ENCODE measurements at places on chromosomes 11 and 22. TPM values are rescaled to one million over a fixed set of nuclear protein-coding genes. Genes with fewer than 3 reads are reported as not detected.
A peak's percentile ranks its signal among the peaks of the same experiment; 100 is the strongest.

MGAT3 gene
- 0.64 TPM for total RNA-seq

OR56B4 gene
- total RNA-seq, result not detected

NPTXR gene
- total RNA-seq, result 0.64 TPM

SCYL1 gene
- 125 TPM for total RNA-seq

BRSK2 gene
- under 0.01 TPM for total RNA-seq

P2RY2 gene
- not detected for total RNA-seq

CHRNA10 gene
- total RNA-seq, result 0.97 TPM

CDHR5 gene
- total RNA-seq, result not detected

ZBTB44 gene
- total RNA-seq, result 41.5 TPM

RTN4R gene
- 1.3 TPM for total RNA-seq

TSGA10IP gene
- not detected for total RNA-seq

C22orf15 gene
- 1.6 TPM for total RNA-seq

EP300 gene
- total RNA-seq, result 73.8 TPM

ELF5 gene
- total RNA-seq, result under 0.01 TPM

ZBTB16 gene
- 0.32 TPM for total RNA-seq

CPT1B gene
- 3.9 TPM for total RNA-seq

SUSD2 gene
- total RNA-seq, result 0.64 TPM

GRCh38 chr22:27537501-27537900 is 264.1 kb downstream of the MN1 start:
- peak; percentile 38 for DNase-seq

- no peak for DNase-seq
These were observed 940.9 kb downstream of the BRD1 start for GRCh38 chr22:48886604-48887393.

DNA sequence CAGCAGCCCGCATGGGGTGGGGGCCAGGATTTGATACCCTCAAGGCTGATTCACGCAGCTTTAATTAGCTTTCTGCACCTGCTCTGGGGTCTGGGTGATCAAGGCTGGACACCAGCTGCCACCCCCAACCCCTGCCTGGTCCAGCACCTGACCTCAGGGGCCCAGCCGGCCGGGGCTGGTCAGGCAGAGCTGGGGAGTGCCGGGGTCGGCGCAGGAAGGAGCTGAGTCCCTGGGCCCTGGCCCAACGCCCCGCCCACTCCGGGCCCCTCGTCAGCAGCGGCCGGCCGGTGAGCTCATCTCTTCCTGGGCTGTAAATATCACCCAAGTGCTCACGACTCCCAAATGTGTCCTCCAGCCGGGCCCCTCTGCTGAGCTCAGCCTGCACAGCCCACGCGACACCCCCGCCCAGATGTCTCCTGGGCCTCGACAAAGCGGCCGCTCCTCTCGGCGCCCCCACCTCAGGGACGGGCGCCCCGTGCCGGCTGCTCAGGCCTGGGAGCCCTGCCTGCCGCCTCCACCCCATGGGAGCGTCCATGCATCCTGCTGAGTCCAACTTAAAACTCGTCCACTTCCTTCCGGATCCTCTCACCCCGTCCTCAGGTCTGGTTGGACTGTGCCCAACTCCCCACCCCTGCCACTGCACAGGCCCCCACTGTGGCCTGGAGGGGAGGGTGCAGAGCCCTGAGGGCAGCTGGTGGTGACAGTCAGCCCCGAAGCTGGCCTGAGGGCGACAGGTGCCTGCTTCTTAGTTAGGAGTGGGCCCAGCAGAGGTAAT is 29.0 kb downstream of the RTN4R start:
- DNase-seq, result peak; percentile 26

DNA sequence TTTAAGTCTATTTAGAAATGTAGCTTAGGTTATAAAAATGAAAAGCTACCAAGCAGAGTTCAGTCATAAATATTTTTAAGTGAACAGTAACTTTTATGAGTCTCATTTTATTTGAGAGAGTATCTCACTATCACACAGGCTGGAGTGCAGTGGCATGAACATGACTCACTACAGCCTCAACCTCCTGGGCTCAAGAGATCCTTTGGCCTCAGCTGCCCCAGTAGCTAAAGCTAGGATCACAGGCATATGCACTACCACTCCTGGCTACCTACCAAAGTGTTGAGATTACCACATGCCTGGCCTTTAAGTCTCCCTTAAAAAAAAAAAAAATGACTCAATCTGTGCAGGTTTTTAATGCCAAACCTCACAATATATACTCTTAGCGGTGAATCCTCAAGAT is 34.7 kb upstream of the CLNS1A start:
- peak; percentile 98 for DNase-seq

DNA sequence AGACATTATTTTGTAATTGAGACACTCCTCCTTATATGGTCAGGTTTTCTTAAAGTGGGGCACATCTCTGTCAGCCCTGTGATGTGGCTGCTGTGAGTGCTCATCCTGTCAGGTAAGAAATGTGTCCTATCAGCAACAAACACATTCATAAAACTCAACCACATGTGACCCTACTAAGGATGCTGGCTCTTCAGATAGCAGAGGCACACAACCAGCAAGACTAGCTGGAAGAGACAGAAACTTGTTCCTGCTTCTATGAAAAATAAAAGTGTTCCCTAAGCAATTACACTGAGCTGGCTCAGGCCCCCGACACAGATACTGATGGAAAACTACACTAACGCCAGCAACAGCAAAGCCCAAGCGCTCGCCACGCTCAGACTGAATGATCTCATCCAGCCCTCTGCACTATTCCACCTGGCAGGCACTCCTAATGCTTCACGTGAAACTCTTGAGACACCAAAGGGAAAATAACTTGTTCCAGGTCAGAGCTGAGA is 49.8 kb upstream of the CYP2D6 start:
- peak; percentile 32 for DNase-seq

DNA sequence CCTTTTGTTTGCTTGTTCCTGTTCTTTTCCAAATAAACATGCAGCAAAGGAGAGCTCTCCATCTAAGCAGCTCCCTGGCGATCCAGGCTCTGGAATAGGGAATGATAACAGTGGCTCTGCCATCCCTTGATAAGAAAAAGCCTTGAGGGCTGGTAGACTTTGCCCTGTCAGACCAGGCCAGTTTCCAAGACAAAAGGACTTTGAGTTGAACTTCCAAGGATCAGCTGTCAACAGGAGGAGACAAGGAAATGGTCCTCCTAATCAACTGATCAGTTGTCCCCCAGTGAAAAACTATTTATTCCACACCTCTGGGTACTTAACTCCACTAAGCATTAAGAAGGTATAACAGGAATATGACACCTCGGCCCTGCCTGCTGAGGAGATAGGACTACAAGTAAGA is 127.8 kb downstream of the PARVA start:
- no peak for DNase-seq

GRCh38 chr11:15286465-15286864 is 171.7 kb downstream of the INSC start:
- no peak for DNase-seq

DNA sequence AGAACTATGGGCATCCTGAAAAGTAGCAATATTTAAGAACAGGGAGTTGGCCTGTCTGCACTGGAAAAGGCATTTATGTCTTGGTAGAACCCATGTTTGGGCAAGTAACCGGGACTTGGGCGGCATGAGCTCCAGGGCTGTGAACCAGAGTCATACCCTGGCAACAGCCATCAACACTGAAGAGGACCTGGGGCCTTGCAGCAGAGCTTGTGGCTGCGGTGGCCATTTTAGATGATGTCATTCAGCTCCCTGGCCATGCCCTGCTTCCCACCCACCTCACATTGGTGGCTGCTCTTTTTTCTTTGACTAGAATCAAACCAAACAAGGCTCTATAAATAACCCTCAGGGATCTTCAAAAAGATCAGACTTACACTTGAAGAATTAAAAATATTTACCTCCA is 26.6 kb downstream of the EHF start:
- DNase-seq, result no peak

GRCh38 chr11:69008737-69009440 is 4.2 kb downstream of the MRGPRF start:
- DNase-seq, result peak; percentile 97

- DNase-seq, result no peak
These were observed 32.5 kb upstream of the CFAP300 start for GRCh38 chr11:102014756-102015155.

DNA sequence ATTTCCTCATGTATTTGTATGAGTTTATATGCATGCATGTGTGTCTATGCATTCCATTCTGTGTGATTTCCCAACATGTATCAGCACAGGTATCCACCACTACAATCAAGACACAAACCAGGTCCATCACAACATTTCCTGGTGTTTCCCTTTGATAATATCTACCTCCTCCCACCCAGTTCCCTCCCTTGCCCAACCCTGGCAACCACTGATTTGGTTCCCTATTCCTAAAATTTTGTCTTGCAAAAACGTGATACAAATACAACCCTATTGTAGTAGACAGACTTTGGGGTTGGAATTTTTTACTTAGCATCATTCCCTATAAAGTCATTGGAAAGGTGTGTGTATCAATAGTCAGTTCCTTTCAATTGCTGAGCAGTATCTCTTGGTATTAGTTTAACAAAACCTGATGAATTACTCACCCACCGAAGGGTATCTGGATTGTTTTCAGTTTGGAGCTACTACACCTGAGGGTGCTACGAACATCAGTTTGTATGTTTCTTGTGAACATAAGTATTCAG is 51.8 kb upstream of the IGLL5 start:
- DNase-seq, result no peak

GRCh38 chr11:71461696-71462095 is 8.7 kb downstream of the NADSYN1 start:
- no peak for DNase-seq

DNA sequence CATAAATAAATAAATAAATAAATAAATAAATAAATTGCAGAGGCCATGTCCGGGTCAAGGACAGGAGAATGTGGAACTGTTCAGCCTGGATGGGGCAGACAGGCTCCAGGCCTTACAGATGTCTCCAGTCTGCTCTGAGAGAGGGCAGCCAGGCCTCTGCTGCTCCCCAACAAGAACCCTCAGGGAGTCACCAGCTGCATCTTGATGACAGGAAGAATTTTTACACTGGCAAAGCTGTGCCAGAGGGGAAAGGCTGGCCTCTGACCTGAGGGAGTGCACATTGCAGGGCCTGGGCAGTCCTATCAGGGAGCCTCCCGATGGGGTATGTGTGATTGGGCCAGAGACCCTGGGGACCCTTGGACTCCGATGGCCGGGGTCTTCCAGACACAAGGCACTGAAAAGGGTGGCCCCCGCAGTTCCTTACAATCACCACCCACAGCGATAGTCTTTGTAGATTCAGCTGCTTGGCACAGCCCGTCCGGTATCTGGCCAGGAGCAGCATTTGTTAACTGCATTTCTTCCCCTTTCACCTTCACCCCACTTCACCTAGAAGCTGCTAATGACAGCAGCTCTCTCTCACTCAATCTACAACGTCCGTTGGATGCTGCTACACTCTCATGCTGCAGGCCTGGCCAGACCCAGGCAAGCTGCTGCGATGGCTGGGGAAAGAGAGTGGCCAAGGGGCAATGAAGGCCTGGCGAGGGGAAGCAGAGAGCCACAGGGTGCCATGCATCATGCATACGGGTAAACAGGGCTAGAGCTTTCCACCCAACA is 8.1 kb downstream of the MOGAT2 start:
- no peak for DNase-seq

DNA sequence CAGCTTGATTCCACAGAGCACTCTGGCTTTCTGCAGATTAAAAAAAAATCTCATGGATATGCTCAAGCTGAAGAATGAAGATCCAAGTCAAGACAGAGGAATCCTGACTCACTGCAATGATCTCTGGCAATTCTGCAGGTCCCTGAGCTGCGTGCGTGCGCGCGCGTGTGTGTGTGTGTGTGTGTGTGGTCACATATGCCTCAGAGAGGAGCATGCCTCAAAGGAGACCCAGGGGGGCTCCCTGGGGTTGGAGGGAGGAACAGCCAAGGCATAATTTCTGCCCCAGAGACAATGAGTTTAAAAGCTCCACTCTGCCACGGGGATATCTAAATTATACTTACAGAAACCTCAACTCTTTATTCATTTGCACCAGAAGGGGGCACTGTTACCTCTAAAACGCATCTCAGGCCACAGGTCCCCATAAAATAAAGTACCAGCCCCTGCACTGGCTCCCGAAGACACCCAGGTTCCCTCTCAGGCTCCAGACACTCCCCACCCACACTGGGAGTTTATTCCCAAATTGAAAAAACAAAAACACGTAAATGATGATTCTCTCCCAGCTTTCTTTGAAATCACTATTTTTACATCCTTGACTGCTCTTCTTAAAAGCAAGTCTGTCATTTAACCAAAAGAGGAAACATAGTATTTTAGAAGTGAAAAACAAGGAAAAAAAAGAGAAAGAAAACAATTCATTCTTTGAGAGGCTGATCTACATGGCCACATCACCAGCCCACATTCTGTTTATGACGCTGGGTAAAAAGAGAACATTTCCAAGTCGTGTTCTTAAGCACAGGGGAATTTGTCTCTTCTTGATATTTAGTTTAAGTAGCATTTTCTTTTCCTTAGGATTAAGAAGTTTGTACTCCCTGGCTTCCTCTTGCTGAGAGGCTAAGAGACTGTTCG is 401.0 kb downstream of the LARGE1 start:
- DNase-seq, result peak; percentile 56

GRCh38 chr11:720017-720641 is 14.1 kb downstream of the EPS8L2 start:
- no peak for DNase-seq

DNA sequence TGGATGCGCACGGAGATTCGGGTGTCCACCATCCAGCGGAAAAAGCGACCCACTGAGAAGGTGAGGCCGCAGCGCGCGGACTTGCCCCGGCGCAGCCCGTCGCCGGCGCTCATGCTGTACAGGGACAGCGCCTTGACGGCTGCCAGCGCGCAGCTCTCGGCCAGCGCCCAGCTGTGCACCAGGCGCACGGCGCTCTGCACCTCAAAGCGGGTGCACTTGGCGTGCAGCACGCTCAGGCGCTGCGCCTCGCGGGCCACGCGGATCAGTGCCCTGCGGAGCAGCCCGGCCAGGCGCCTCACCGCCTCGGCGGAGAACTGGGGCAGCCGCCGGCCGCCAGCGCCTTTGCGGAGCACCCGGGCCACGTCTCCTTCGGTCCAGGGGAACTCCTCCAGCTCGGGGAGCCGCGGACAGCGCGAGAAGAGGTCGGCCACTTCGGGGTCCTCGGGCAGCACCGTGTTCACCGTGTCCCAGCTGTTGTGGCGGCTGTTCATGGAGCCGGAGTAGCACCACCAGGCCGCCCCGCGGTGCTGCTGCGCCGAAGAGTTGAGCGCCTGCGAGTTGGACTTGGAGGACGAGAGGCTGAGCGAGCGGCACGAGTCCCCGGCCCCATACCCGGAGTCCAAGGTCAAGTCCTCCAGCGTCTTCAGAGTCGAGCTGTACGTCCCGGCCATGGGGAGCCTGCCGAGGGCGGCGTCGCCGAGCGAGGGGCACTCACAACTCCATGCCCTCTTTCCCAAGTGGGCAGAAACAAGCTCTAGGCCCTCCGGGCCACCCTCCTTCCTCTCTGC is 703 bp downstream of the ABTB2 start:
- peak; percentile 68 for DNase-seq

GRCh38 chr11:127996825-127997224 is 590.5 kb downstream of the ETS1 start:
- DNase-seq, result no peak

DNA sequence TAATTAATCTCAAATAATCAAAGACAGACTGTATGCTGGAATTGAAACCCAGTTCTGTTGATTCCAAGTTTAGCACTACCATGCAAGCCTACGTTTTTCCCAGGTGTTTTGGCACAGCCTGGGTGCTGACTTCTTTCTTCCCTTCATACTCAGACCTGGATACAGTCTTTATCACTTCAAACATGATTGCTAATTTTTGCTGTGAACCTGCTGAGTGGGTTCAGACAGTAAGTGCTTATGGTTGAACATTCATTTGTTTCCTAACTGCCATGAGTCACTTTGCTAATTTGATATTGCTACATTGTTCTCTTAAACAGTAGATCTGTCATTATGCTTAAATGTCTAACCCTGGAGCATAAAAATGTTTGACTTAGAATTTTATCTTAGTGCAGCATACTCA is 12.2 kb downstream of the PAAF1 start:
- no peak for DNase-seq

GRCh38 chr22:50540381-50540780 is 5.3 kb upstream of the KLHDC7B start:
- DNase-seq, result no peak
